Left colon (tissue), 2 donors: ENCODE measurements at places on chromosomes 11 and 22. TPM values are rescaled to one million over a fixed set of nuclear protein-coding genes. Genes with fewer than 3 reads are reported as not detected.
A peak's percentile ranks its signal among the peaks of the same experiment; 100 is the strongest.

XKR3 gene
- total RNA-seq = not detected

- no peak for DNase-seq
Measured at GRCh38 chr22:48761546-48761945, 1066.1 kb downstream of the BRD1 start.

GRCh38 chr11:29481738-29482137, 535.1 kb downstream of the KCNA4 start:
- no peak for DNase-seq

FDXACB1 gene
- 1.9 TPM for total RNA-seq

DNA sequence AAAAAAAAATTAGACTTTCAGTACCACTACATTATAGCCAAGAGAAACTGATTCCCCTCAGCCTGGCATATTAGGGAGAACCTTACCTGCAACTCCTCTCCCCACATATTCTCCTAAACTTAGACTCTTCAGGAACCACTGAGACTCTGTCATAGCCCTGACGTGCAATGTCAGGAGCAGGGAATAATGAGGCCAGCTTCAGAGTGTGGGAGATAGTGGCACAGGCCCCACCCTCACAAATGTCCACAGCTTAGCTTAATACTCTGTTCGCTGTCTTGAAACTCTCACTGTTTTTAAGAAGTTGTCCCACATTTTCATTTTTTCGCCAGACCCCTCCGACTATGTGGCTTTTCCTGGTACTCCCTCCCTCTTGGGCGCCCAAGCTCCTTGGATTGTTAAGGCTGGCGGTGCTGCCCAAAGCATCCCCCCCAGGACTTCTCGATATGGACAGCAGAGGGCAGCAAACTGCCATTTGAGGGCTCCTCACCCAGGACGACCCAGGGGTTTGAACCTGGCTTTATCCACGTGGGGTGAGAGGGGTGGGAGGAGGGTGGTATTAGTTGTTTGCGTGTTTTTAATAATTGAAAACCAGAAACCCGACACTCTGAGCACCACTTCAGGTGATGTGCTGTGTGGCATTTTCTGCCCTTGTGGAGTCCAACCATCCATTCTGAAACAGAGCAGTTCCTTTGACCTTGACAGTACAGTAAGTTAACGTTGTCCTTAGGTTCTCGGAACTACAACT, 45.2 kb upstream of the RASSF10 start:
- peak; percentile 41 for DNase-seq

- no peak for DNase-seq
Measured at GRCh38 chr11:47928426-47928825, 51.9 kb upstream of the PTPRJ start.

OR51B4 gene
- total RNA-seq = not detected

DNA sequence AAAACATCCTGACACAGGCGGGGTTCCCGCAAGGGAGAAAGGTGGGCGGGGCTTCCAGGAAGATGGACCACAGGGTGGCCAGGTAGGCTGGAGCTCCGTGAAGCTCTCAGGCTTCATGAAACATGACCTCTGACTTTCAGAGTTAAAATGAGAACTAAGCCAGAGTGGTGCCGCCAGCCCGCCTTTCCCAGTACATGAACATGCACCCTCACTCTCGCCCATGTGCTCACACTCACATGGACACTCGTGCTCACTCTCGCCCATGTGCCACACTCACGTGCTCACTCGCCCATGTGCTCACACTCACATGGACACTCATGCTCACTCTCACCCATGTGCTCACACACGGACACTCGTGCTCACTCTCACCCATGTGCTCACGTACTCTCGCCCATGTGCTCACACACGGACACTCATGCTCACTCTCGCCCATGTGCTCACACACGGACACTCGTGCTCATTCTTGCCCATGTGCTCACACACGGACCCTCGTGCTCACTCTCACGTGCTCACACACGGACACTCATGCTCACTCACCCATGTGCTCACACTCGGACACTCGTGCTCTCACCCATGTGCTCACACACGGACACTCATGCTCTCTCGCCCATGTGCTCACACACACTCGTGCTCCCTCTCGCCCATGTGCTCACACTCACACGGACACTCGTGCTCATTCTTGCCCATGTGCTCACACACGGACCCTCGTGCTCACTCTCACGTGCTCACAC, 10.0 kb downstream of the RNH1 start:
- no peak for DNase-seq

DNA sequence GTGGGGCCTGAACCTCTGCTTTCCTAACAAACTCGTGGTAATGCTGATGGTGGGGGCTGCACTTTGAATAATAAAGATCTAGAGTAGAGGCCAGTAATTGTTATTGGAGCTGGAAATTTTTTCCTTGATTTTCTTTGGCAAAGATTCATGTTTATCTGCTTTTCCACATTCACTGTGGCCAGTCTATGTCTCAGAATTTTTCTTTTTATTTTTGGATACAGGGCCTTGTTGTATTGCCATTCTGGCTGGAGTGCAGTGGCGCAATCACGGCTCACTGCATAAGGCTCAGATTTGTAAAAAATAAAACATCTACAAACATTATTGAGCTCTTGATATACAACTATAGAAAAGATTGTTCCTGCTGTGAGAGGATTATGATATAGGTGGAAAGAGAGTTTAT, 1.6 kb downstream of the TMEM135 start:
- no peak for DNase-seq

DNA sequence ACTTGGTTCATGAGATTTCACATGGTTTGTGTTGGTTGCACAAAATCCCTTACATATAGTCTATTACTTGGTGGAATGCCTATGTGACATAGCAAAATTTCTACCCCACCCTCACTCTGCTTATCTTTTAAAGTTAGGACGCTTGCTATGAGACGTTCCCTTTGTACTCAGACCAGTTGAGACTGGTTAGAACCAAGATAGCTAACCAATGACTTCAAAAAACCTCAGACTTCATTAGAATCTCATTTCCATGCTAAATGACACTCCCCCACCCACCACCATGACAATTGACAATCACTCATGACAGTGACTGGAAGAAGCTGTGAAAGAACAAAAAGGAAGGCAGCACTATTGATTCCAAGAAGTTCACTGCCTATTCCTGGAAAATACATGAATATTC, 313.6 kb downstream of the ETS1 start:
- DNase-seq = no peak

APOBEC3B gene
- total RNA-seq = 34.3 TPM

CECR2 gene
- 0.36 TPM for total RNA-seq

DNA sequence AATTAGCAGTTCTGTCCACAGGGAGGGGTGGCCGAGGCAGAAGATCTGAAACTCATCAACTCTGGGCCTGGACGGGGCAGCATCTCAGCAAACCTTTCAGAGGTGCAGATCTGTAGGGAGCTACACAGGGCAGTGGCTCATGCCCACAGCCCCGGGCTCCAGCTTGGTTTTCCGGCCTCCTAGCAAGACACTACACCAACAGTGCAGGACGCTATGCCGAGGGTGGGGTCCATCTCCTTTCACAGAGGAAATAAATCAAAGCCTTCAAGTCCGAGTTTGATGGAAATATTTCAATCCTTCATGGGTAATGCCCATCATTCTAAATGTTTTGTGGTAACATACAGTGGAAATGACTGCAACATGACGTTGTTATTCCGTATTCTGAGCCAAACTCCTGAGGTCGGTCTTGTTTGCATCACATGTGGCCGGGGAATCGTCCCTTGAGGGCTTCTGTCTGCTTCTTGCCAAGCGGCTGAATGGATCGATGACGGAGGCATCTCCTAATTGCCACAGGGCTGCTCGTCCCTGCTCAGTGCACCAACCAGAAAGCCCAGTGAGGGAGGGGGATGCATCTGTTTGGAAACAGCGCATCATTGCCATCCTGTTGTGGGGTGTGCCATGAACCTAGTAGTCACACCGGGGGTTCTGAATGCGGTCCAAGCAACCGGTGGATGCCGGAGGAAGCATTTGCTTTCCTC, 30.0 kb downstream of the LINC01488 start:
- no peak for DNase-seq

MRPL11 gene
- 59.4 TPM for total RNA-seq

- DNase-seq = peak; percentile 91
Measured at GRCh38 chr11:47715082-47715669, at the start of gene AGBL2. AGBL2 (minus strand) TSS chr11:47715369; CDS start chr11:47714650, 719 bp downstream.

DNA sequence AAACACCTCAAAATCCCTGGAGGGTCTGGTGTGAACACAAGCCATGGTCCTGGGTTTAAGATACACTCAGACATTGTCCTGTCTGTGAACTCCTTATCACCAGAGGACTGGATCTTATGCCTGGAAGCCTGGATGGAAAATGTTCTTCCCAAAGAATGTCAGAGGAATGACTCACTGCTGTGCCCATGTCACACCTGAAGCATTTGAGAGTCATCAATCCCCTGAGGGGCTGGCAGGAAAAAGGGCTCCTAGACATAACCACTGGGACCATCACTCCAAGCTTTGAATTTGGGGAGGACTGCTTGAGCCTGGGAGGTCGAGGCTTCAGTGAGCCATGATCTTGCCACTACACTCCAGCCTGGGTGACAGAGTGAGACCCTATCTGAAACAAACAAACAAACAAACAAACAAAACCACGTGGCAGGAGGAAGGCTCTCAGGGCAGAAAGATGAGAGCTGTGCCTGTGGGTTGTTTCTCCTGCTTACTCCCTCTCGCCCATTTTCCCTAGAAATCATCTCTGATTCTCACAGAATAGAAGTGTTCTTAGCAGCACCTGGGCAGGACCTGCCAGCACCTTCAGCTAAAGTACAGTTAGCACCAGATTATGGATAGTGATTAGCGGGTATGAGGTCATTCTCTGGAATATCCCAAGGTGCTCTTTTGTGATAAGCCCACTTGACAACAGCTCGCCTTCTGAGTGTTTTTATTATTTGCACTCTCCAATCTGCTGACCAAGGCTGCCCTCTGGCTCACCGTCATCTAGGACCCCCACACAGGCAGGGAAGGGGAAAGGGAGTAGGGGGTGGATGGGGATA, 11.9 kb upstream of the PRG2 start:
- no peak for DNase-seq

BSX gene
- total RNA-seq = not detected

DNA sequence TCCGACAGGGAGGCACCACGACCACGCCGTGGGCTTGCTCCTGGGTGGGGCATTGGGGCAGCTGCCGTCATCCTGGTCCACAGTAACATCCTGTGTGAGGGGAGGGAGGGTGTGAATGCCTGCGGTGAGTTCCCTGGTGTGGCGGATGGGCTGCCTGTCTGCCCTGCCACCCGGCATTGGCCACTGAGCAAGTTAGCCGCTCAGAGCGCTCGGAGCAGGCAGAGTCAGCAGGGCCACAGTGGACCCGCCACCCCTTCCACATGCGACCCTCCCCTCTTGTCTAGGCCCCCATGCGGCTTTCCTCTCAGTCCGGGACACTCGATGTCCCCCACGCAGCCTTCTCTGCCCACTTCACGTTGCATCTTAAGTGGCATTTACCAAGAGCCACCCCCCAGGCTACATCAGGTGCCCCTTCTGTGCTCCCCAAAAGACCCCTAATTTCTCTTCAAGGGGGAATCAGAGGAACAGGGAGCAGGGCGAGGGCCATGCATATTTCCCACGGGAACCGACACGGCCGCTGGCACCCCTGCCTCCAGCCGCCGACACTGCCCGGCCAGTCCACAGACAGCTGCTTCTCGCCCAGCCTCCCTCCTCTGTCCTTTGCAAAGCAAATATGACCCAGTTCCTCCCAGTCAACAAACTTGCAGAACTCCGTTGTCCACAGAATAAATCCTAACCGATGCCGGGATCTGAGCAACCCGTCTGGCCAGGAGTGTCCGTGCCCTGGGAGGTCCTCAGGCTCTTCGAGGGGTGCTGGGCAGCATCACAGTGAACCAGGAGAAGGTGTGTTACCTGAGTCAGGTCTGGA, 1482.1 kb downstream of the TBC1D22A start:
- DNase-seq = no peak

MUC5AC gene
- 0.03 TPM for total RNA-seq

MRE11 gene
- total RNA-seq = 11.4 TPM

TRIM34 gene
- 9.8 TPM for total RNA-seq

DNA sequence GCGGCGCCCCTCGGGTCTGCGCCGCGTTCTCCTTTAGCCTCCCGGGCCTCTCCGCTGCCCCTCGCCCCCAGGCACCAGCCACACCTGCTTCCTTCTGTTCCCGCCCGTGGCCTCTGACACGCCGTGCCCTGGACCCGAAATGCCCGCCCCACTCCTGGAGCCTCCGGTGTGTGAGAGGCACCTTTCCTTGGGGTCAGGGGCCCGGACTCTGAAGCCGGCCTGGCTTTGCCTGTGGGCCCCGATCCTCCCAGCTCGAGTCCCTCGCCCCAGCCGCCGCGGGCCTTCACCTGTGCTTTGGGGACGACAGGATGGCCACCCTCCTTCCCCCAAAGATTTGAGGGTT, 661 bp upstream of the CDPF1 start:
- DNase-seq = peak; percentile 52
